ENCODE measurements at places on chromosomes 11 and 22.

DNA sequence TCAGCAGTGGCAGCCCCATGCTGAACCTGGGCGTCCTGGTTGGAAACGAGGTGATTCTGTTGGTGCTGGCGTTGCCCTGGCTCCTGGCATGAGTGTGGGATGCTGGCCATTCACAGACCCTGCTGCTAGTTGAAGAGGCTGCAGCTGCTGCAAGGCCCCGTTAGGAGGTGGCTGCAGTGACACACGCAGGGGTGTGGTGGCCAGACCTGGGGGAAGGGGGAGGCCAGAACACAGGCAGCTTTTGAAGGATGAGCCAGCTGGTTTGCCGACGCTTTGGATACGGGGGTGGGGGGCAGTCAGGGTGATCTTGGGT, 77.2 kb downstream of the MORC2 start:
- DNase-seq, result no peak

DNA sequence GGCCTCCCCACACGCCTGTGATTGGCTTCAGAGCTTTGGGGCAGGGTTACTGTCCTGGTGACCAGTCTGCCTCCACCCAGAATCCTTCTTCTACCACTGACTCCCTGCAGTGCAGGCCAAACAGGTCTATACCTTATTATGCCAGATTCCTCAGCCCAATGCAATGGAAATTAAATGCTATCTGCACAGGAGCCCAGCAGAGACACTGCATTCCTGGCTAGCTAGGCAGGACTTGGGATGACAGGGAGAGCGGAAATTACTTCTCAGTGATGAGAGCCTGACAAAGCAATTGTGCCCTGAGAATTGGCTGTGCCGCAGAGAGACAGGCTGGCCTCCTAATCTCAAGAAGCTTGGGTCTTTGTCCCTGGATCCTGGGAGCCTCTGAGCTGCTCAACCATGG, 143.8 kb upstream of the NCAM1 start:
- DNase-seq, result no peak

DNA sequence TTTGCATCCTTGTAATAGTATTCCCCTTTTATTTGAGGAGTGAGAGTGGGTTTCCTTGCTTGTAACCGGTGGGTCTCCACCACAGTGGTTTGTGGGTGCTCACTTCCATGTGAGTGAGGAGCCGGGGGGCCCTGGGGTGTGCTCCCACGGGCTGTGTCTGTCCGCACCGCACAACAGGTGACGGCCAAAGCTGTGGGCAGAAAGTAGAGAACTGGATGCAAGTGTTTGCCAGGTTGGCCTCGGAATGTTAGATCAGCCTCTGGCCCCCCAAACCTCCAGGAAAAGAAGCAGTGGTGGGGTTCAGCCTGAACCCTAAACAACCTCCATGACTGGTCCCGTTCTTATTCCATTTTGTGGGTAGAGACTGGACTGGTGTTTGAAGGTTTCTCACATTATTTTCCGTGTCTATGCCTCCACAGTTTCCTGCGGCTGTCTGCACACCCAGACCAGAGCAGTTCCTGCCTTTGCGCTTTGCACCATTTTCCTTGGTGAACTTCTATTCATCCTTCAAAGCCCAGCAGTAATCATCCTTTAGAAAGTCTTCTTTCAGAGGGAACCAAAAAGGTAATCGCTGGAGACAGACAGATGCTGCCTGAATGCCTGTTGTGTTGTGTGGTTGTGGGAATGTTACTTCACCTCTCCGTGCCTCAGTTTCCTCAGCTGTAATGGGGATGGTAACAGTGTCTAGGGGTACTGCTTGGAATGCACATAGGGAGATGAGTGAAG, 77.2 kb downstream of the MYEOV start:
- no peak for DNase-seq

- no peak for DNase-seq
Observed at GRCh38 chr11:125170510-125171031, 6.0 kb downstream of the PKNOX2 start.

- no peak for DNase-seq
Observed at GRCh38 chr11:37451903-37452302, 853.9 kb upstream of the RAG2 start.

- DNase-seq, result no peak
Observed at GRCh38 chr11:86370922-86371594, 3.6 kb upstream of the CCDC81 start.

DNA sequence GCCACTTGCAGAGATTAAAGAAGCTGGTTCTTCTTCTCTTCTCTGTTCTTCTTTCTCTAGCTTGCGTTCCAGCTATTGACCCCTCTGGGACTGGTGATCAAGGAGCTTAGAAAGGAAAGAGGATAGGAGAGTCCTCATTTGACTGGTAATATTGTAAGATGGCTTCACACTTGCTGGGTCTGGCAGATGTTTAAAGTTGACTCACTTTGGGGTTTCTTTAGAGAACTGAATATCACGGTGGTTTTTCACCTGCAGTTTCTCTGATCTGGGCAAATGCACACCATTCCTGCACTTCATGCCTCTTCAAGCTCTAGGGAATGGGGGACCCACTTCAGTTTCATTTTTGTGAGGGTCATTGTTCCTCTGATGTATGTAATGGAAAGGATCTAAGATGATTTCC, 41.8 kb upstream of the DEUP1 start:
- no peak for DNase-seq

- no peak for DNase-seq
Observed at GRCh38 chr11:56611174-56611573, 3.5 kb downstream of the OR5M1 start.

DNA sequence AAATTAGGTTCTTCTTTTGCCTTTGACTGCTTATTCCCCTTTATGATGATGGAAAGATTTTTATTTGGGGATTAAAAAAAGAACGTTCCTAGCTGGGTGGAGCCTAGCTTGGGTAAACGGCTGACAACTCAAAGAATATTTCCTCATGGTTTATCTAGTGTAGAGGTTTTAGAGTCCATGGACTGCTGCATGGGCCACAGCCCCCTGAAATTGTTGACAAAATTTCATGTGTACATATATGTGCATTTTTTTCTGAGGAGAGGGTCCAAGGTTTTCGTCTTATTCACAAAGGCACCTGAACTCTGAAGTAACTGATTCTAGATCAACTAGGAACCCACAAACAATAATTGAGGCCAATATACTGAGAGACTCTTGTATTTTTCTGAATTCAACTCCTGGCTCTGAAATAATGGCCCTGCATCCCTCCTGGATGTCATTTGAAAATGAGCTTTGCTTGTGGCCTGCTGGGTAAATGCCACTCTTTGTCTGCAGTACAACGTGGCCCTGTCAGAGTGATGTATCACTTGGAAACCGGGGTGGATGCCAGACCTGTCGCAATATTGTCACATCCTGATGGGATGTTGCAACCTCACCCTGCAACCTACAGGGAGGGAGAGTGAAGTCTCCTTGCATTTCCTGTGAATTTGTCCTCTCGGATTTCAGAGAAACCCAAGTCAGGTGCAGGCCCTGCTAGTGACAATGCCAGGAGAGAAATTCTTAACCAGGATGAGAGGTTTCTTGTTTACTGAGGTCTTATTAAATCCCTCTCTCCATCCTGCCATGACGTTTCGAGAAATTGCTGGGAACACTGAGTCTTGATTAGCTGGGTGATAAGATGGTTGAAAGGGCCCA, 33.8 kb downstream of the EHF start:
- no peak for DNase-seq

- DNase-seq, result no peak
Observed at GRCh38 chr22:46436595-46437175, 100.7 kb downstream of the CELSR1 start.

- DNase-seq, result peak; percentile 39
Observed at GRCh38 chr11:111565114-111565720, 24.7 kb downstream of the LAYN start.

DNA sequence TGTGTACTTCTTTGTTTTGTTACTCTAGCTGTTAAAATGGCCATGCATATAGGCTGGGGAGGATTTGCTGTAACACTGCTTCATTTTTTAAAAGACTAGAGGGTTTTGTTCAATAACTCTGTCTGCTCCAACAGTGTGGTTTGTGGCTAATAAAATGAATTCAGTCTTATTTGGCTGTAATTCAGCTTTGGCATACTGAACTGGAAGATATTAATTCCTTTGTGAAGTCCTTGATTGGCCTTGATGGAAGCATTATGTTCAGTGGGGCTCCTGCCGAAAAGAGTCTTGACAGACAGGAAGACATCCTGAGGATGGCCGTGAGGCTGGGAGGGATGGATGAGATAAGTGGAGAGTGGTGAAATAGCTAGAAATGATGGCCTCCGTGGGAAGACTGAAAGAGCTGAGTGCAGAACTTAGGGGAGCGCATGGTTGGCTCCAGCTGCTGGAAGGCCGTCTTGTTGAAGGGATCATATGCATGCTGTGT, 44.8 kb upstream of the MYO18B start:
- DNase-seq, result no peak

GRCh38 chr22:42893371-42894150, 36.5 kb upstream of the ARFGAP3 start:
- no peak for DNase-seq
